ENCODE measurements at places on chromosomes 12 and 14.

GRCh38 chr12:106851306-106851705, 76.8 kb downstream of the RIC8B start:
- no peak for DNase-seq

- DNase-seq, result peak; percentile 30
These were observed 8.8 kb upstream of the SH2B3 start for GRCh38 chr12:111396726-111397445.

- DNase-seq, result no peak
These were observed 33.0 kb upstream of the TSPAN9 start for GRCh38 chr12:3044141-3044630.

- no peak for DNase-seq
These were observed 16.8 kb downstream of the HIF1A start for GRCh38 chr14:61712137-61712536.

- DNase-seq, result no peak
These were observed 242.1 kb upstream of the FOXN3 start for GRCh38 chr14:89658977-89659670.

DNA sequence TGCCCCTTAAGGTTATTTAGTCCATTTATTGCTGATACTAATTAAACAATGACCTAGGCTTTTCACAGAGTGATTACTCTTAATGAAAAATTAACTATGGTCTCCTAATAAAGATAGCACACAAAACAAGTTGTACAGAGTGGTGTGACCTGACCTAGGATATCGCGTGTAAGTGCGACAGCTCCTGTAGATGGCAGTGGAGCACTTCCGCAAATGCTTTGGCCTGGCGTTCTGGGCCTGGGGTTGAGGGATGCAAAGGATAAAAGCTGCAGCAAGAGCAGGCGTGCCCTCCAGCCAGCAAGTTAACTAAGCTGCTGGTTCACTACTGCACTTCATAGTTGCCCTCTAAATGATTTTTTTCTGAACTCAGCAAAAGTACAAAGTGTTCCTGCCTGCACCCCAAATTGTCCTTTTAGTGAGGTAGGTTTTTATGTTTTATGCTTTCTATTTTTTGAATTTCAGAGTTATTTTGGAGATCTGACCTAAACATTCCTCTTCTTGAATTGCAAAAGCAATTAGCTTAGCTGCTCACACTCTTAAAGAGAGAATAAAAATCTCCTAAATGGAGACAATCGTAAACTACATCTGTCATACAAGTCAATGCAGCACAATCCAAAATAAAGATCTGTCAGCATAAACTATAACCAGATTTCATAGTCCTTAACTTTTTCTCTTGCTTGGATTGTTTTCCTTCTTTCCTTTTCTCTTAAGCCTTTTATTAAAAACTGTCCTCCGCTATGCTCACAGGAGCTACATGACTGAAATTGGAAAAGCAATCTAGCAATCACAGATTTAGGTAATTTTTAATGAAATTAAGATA, 379.6 kb downstream of the LRIG3 start:
- DNase-seq, result peak; percentile 75

All from NCI-H1694 (cell line).